H7 (cell line): ENCODE measurements at places on chromosomes 13 and 19. TPM values are rescaled to one million over a fixed set of nuclear protein-coding genes. Genes with fewer than 3 reads are reported as not detected.

DNA sequence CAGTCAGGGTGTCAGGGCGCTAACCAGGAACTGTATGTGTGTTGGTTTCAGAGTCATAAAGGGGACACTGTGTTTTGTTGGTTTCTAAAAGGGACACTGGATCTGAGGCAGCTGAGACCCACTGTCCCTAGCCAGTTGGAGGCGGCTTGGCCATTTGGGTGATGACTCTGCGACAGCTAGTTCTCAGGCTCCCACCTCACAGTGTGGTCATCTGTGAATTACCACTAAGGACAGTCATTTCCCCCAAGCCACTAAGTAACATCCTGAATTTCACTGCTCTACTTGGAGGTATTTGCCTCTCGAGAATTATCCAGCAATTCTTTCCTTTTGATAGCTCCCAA, 51.5 kb downstream of the EPS15L1 start:
- no peak for DNase-seq

- DNase-seq, result no peak
Observed at GRCh38 chr13:90702050-90702449, 645.4 kb upstream of the MIR17HG start.

ZNF836 gene
- 4.7 and 7.5 TPM in 2 replicates for total RNA-seq

DNA sequence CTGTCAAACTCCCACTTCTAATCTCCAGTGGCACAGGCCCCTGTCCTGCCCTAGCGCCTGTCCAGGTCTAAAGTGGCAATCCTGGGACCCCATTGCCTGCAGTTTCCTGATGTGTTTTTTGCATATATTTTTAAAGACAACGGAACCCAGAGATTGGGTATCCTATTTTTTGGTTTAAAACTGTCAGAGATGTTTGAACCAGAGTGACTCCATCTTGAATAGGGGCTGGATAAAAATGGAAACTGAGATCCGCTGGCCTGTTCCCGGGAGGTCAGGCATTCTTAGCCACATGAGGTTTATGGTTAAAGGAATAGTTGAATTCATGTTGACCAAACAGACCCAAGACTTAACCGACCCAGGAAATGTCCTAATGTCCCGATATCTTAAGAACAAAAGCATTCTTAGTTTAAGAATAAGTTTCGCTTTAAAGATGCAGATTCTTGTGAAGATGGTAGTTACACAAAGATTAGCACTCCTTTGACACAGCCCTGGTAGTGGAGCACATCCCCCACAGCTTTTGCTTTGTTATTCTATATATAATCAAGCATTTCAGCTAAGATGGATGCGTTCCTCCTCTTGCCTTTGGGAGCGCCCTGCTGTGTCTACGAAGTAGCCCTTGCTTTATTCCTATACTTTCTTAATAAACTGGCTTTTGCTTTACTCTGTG, 332.1 kb downstream of the UQCRFS1 start:
- peak; percentile 47 for DNase-seq

ZNF749 gene
- 15.1 and 18.1 TPM in 2 replicates for total RNA-seq

DNA sequence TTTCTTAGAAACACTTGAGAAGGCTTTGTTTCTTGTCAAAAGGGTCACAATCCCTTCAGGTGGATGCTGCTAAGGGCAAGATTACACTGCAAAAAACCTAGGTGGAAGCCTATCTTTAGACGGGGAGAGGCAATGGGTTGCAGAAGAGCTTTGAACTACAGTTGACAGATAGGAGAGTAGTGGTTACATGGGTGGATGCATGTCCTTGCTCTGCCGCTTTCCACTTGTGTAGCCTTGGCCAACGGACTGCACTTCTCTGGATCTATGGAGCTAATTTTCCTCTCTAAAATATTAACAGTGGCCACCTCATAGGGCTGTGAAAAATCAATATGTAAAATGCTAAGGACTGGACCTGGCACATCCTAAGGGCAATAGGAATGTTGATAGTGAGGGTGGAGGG, 980 bp downstream of the BCKDHA start:
- no peak for DNase-seq

- peak; percentile 100 for DNase-seq
Observed at GRCh38 chr19:982567-983170, 1.5 kb upstream of the WDR18 start.

LGALS4 gene
- not detected in 2 replicates for total RNA-seq

- no peak for DNase-seq
Observed at GRCh38 chr13:94849254-94849653, 136.9 kb upstream of the SOX21 start.

ZNF813 gene
- 12.0 and 13.9 TPM in 2 replicates for total RNA-seq

GRCh38 chr13:41064493-41064892, 3.2 kb downstream of the WBP4 start:
- no peak for DNase-seq

ZNF177 gene
- total RNA-seq, result 1.00 and 1.4 TPM in 2 replicates

BEST2 gene
- 0.37 and 1.5 TPM in 2 replicates for total RNA-seq

DNA sequence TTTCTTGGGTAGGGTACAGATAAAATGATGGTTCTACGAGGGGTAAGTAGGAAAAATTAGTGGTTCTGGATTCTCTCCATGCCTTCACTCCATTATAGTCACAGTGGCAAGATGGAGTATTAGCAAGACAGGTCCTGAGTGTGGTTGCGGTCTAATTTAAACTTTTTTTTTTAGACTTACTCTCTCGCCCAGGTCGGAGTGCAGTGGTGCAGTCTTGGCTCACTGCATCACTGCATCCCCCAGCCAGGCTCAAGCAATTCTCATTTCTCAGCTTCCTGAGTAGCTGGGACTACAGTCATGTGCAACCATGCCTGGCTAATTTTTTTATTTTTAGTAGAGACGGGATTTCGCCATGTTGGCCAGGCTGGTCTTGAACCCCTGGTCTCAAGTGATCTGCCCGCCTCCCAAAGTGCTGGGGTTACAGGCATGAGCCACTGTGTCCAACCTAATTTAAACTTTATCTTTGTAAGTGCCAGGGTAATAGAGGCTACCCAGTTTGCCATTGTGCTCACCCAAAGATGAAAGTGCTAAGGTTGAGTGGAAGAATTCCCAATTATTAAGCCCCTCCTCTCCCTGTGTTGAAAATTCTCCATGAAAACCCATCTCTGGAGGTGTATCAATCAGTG, 135.6 kb downstream of the TM9SF2 start:
- no peak for DNase-seq

- no peak for DNase-seq
Observed at GRCh38 chr13:37752146-37752545, 117.4 kb downstream of the TRPC4 start.

DNA sequence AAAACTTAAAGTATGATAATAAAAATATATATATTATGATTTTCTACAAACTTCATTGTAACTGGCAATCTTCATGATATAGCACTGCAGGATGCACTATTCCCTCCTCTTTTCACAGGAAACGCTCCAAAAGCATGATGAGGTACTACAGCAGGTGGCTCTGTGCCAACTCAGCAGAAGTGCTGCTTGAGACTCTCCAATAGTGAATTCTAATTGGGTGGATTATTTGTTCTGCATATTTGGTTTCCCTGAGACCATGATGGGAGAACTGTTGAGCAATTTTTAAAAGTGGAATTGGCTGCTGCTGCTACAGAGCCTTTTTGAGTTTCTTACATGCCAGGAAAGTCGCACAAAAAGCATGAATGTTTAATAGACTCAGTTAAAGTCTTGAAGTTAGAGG, 1782.4 kb upstream of the PCDH20 start:
- DNase-seq, result no peak

- no peak for DNase-seq
Observed at GRCh38 chr13:43003010-43003409, 11.0 kb upstream of the EPSTI1 start.

ZNF582 gene
- 1.1 and 2.8 TPM in 2 replicates for total RNA-seq

DNA sequence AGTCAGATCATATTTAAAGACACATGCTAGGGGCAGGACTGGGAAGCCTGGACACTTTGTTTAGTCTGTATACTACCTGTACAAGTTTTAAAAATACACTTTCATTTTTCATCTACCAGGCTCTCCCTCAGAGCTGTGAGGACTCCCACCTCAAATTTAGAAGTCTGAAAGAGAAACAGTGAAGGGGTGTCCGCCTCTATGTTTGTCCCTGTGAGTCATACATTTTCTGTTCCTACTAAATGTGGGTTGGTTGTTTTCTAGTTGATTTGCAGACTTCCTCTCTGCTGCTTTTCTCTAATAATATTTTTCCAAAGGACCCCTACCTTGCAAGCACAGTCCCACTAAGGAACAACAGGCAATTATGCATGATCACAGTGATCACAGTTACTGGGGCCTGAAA, 110.5 kb downstream of the ENOX1 start:
- no peak for DNase-seq

GRCh38 chr13:59901191-59901590, 262.5 kb downstream of the DIAPH3 start:
- no peak for DNase-seq
